ENCODE measurements at places on chromosomes 4 and X.

GRCh38 chr4:113293043-113293560, 243.6 kb downstream of the ANK2 start:
- DNase-seq, result no peak

- DNase-seq, result no peak
These were observed 383 bp upstream of the TBC1D19 start for GRCh38 chr4:26583538-26583864.

GRCh38 chr4:57442831-57443291, 332.7 kb upstream of the IGFBP7 start:
- DNase-seq, result no peak

GRCh38 chr4:26609391-26609790, 25.5 kb downstream of the TBC1D19 start:
- DNase-seq, result no peak

DNA sequence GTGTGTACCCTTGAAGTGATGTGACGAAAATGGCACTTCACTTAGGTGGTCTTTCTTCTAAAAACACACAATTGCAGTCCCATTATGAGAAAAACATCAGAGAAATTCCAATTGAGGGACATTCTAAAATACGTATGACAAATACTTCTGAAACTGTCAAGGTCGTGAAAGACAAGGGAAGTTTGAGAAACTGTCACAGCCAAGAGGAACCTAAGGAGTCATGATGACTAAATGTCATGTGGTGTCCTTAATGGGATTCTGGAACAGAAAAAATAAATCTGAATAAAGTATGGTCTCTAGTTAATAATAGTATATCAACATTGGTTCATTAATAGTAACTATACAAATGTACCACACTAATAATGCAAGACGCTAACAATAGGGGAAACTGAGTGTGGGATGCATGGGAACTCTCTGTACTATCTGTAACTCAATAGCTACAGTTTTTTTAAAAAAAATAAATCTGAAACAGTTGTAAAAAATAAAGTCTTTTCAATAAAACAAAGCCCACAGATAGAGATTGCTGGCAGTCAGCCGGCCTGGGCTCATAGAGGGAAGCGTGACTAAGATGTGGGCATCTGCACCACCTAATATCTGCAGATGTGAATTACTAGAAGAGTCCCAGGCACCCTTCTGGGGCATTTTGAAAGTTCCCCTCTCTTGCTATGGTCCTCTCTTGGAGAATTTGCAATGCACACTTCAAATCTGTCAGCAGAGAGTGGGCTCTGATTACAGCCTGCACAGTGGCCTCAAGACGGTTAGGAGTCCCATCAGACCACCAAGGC, 47.6 kb downstream of the MID1IP1 start:
- no peak for DNase-seq

- DNase-seq, result peak; percentile 18
These were observed 689 bp downstream of the METAP1 start for GRCh38 chr4:98996056-98996764.
